ENCODE measurements at places on chromosomes 13 and 19. TPM values are rescaled to one million over a fixed set of nuclear protein-coding genes. Genes with fewer than 3 reads are reported as not detected.

Gene MUC16
- not detected for total RNA-seq

Gene SPTBN4
- 0.97 TPM for total RNA-seq

Gene ITGBL1
- 6.6 TPM for total RNA-seq

Gene HSPH1
- total RNA-seq = 49.6 TPM
